ENCODE measurements at places on chromosomes 4 and X. TPM values are rescaled to one million over a fixed set of nuclear protein-coding genes. Genes with fewer than 3 reads are reported as not detected.

The RAB39B gene
- not detected for total RNA-seq

The HSD17B13 gene
- total RNA-seq = not detected

The MAB21L2 gene
- not detected for total RNA-seq

The GRPEL1 gene
- total RNA-seq = 34.0 TPM

The MAGEA1 gene
- total RNA-seq = not detected

The MAGEA12 gene
- total RNA-seq = not detected

The GIMD1 gene
- total RNA-seq = not detected

The AFF2 gene
- 0.24 TPM for total RNA-seq

The DLG3 gene
- 36.4 TPM for total RNA-seq

The EDNRA gene
- total RNA-seq = 5.5 TPM

Measured in esophagus mucosa (tissue), 1 donor.